ENCODE measurements at places on chromosomes 13 and 19.
A peak's percentile ranks its signal among the peaks of the same experiment; 100 is the strongest.

GRCh38 chr13:59409211-59409610 lies 754.5 kb downstream of the DIAPH3 start:
- DNase-seq: peak; percentile 48

GRCh38 chr19:28247243-28247642 lies 965.7 kb downstream of the UQCRFS1 start:
- DNase-seq: no peak

GRCh38 chr19:43148233-43148632 lies 38.1 kb downstream of the PSG5 start:
- DNase-seq: no peak

DNA sequence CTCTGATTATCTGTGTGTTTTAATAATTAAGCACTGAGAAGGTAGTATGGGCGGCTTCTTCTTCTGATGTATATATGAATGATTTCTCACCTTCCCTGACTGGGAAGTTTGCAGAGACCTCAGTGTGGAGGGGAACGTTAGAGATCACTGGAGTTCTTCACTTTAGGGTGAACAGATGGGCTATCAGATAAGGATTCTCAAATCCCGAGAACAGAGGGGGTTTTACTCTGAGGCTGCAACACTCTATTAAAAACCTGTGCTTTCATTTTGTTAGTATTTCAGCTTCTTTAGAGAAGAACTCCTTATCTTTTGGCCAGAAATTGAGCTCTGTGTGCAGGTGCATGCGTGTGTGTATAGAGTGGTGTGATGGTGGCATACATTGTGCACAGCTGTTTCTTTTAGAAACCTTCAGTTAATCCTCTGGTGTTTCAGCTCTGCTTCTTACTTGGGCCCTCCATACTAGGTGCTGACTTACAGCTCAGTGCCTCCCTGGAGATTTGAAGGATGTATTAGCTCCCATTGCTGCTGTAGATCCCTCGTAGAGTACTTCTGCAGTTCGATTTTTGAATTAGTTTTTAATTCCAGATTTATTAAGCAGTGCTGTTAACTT lies 45.3 kb upstream of the PCDH9 start:
- no peak for DNase-seq

DNA sequence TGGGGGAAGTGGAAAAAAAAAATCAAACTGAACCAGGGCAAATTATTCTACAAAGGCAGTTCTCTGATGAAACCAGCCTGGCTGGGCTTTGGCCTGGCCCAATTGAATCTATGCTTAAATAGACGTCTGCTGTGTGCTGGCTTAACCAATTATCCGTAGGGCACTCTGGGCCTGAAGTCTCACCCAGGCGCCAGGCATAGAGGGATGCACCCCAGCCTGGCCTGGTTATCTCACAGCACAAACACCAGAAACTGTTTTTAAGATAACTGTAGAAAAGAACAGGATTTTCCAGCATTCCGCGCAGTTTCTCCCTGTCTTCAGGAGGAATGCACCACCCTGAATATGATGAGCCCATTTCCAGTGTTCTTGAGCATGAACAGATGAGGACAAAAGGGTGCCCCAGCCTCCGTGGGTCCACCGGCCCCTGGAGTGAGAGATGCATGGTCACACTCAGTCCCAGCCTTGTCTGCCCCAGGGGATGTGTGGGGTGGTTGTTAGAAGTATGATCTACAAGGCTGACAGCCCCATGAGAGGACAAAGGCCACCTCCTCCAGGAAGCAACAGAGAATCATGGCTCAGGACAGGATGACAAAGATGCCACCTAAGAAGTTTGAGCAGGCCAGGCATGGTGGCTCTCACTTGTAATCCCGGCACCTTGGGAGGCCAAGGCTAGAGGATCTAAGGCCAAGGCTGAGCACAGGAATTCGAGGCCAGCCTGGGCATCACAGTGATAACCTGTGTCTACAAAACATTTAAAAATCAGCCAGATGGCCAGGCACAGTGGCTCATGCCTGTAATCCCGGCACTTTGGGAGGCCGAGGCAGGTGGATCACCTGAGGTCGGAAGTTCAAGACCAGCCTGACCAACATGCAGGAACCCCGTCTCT lies 50.2 kb downstream of the PEPD start:
- no peak for DNase-seq

DNA sequence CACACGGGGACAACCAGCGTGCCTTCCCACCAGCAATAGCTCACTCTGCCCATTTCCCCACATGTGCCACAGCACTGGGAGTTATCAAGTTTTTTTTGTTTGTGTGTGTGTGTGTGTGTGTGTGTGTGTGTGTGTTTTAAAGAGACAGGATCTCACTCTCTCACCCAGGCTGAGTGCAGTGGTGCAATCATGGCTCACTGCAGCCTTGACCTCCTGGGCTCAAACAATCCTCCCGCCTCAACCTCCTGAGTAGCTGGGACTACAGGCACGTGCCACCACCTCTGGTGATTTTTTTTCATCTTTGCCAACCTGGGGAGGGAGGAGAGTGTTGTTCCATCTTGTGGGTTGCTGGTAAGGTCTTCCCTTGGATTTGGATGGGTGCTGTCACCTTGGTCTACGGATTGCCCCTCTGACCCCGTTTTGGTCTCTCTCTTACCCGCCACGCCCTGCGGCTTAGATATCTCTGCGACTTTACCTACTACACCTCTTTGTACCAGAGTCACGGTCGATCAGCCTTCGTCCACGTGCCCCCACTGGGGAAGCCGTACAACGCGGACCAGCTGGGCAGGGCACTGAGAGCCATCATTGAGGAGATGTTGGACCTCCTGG lies 22.6 kb downstream of the PGPEP1 start:
- no peak for DNase-seq

DNA sequence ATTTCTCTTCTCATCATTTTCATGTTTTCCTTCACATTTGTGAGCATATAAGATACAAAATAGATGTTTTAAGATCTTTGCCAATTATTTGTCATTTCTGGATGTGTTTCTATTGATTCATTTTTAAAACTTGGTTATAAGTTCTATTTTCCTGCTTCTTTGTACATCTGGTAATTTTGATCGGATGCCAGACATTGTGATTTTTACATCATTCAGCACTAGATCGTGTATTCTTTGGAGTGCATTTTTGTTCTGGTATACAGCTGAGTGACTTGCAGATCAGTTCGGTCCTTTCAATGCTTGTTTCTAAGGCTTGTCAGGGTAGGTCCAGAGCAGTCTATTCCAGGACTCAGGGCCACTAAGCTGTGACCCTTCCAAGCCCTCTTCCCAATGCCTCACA lies 198.2 kb downstream of the KLF12 start:
- DNase-seq: no peak

GRCh38 chr19:51664131-51664530 lies 17.5 kb upstream of the SIGLEC14 start:
- no peak for DNase-seq

GRCh38 chr13:77874406-77874805 lies 44.2 kb downstream of the EDNRB start:
- no peak for DNase-seq
